Activated CD8-positive, alpha-beta memory T cell treated with anti-CD3 and anti-CD28 coated beads, Interleukin-2, amount 50 U/mL, for 4 hours (primary cell): ENCODE measurements at places on chromosomes 7 and 10.
A peak's percentile ranks its signal among the peaks of the same experiment; 100 is the strongest.

GRCh38 chr10:26696786-26697162 is 727 bp upstream of the PDSS1 start:
- no peak for DNase-seq

GRCh38 chr10:93410697-93411348 is 71.3 kb downstream of the MYOF start:
- DNase-seq, result no peak

DNA sequence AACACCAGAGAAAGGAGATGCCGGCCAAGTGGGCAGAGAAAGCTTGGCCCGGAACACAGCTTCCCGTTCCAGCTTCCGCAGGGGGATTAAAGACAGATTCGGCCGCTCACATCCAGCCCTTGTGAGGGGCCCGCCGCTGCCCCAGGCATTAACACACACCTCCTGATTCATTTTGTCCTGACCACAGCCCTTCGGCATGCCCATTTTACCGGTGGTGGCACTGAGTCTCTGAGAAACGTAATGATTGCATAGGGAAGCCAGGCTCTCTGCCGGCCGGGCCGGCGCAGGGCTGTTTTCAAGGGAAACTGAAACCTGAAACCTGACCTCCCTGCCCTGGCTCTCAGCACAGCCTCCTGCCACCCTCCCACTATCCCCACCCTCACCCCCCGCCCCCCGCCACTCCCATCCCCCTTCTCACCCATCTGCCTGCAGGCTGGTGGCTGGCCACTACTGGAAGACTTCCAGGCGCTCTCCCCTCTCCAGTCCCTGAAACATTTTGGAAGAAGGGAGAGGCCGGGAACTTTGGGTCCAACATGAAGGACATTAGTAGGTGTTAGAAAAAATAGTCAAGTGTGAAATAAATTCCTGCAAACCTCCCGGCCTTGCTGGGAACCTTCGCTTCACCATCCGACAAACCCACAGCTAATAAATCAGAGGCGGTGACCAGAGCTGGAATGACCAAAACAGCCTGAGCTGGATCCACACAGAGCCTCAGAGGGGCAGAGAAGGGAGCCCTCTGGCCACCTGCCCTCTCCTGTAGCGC is 83.5 kb upstream of the CUX1 start:
- DNase-seq, result no peak

DNA sequence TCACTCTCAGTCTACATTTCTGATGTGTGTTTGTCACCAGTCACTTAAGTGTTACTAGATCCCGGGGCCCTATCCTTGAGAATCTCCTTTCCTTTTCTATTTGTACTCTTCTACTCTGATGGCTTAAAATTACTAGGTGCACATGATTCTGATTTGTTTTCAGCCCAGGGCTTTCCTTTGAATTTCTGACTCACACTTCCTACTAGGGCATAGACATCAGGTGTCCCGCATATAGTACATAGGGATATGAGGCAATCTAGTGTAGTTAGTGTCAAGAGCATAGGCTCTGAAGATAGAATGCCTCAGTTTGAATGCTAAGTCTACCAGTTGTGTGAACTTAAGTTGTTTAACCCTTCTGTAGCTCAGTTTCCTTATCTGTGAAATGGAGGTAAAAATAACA is 49.4 kb upstream of the LRRN3 start:
- no peak for DNase-seq

- no peak for DNase-seq
Measured at GRCh38 chr7:51314726-51315125, 1.9 kb downstream of the COBL start.

DNA sequence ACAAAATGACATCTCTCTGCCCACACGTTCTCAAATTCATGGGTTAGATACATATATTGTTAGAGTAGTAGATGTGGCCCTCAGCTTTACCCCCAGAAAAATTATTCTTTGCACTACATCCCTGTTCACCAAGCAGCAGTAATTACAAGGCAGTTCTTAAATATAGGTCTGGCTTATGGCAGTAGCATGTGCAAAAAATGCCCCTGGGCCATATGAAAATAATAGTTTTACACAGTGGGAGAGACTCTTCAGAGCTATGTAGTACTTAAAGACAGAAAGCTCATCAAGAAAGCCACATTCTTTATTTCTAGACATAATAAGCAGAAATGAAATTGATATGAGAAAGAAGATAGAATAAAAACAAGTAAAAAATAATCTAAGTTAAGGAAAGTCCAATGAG is 196.3 kb upstream of the FOXP2 start:
- DNase-seq, result no peak

GRCh38 chr7:86949052-86949778 is 110.2 kb downstream of the ELAPOR2 start:
- no peak for DNase-seq

DNA sequence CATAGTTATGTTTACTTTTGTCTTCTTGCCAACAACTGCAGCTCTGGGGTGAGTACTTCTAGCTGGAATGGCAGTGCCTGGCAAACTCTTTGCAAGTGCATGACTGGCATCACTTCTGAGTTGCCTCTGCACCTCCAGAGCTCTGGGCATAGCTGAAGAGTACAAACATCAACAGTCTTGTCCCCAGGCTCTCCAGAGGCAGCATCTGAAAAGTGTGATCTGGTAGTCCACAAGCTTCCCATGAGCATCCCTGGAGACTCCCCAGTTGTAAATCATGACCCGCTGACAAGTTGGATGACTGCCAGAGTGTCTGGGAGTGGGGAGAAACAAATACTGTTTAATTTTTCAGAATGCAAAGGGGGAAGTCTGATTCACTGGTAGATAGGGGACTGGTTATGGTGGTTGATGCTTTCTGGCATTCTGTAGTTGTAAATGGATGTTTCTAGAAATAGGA is 138.9 kb upstream of the CDK13 start:
- DNase-seq, result no peak

GRCh38 chr7:101900103-101900502 is 82.7 kb downstream of the CUX1 start:
- no peak for DNase-seq

- DNase-seq, result no peak
Measured at GRCh38 chr10:8057636-8058273, 3.3 kb downstream of the GATA3 start.

GRCh38 chr7:55516409-55516808 is 55.9 kb downstream of the VOPP1 start:
- DNase-seq, result no peak

DNA sequence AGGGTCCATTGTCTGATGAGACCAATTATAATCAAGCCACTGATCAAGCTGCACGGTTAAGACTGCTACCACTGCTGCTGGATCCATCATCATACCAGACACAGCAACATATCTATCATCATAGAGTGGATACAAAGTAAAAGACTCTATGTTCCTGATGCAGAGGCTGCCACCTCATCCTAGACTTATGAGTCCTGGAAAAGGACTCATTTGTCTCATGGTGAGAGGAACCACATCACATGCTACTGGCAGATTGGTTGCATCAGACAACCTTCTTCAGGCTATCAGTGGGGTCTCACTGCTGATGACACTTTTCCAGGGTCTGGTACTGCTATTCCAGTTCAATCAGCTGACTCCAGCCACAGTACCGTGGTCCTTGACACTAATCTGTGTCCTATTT is 79.0 kb downstream of the ABI1 start:
- no peak for DNase-seq

DNA sequence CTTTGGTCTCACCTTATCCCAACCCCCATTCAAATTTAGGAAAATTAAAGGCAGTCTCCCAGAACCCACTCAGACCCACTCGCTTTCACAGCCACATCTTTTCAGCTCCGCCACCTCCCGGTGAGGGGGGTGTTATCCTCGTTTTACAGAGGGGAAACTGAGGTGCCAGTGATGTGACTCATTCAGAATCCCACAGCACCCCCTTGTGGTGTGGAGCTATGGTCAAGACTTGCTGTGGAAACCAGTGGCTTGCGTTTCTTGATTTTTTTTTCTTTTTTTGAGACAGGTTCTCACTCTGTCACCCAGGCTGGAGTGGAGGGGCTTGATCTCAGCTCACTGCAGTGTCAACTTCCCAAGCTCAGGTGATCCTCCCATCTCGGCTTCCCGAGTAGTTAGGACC is 27.6 kb downstream of the SLC35G1 start:
- DNase-seq, result peak; percentile 16

- DNase-seq, result no peak
Measured at GRCh38 chr7:114293289-114294012, 121.2 kb upstream of the FOXP2 start.

DNA sequence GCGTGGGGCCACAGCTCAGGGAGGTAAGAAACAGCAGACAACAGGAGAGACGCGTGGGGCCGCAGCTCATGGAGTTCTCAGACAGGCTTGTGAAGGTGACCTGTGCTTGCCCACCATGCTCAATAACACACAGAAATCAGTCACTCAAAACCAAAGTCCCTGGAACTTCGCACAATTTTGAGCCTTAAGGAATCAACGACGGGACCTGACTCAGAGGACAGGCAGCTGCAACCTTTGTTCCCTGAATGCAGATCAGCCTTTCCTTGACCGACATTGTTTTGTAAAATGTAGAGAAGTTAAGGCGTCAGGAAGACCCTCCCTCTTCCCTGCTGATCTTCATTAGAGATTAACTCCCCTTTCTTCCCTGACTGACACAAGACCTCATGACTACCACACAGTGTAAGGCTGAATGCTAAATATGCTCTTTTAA is 8.5 kb upstream of the KNDC1 start:
- no peak for DNase-seq

GRCh38 chr7:74372511-74373111 is 81.1 kb upstream of the GTF2IRD1 start:
- no peak for DNase-seq

DNA sequence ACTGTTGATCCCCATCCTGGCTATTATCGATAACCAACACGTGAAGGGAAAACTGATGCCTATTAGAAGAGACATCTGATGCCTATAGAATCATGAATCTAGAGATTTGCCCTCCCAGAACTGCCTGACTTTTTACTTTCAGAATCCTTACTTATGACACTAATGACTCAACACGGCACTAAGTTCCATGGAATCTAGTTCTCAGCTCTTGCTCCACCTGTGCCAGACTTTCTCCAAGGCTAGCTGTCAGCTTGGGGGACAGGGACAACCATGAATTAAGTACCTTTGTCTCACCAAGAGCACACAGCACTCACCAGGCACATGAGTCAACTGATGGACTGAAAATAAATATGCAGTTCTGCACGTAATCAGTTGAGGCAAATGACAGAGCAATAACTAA is 184.2 kb downstream of the FRMD4A start:
- no peak for DNase-seq

DNA sequence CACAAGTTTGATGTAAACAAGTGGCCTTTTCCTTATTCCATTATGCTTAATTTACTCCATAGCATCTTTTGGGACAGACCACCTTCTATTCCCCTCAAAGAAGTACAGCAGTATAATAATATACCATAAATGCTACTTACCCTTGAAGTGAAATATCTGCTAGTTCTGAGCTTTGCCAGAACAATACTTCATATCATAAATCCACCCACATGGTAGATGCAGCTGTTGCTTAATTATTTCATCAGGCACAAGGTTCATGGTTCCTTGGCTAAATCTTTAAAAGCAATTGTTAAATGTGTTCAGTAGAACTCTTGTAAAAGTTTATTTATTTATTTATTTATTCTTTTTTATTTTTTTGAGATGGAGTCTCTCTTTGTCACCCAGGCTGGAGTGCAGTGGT is 32.9 kb downstream of the CSTF2T start:
- DNase-seq, result no peak

GRCh38 chr7:148334959-148335577 is 255.5 kb upstream of the C7orf33 start:
- DNase-seq, result no peak

GRCh38 chr10:114172216-114172615 is 1.8 kb downstream of the CCDC186 start:
- DNase-seq, result no peak

DNA sequence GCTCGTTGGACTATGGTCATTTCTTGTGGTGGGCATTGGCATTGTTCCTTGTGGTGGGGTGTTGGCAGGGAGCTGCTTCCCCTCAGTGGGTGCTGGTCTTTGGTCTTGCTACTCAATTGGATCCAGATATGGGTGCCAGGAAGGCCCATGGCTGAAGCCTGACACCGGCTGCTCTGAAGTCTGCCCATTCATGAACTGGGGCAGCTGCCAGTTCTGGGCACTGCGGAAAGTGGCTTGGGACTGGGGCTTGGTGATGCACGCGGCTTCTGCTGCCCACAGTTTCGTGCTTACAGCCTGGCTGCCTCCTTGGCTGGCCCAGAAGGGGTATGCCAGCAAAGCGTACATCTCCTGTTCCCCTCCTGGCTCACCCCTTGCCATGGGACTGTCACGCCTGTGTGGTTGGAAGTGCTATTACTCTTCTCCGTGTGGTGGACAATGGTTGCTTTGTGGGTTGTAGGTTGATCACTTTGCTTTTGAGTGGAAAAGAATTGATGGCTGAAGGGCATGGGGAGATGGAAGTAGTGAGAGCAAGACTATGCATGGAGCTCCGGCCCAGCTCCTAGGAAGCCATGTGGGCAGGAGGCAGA is 54.7 kb downstream of the ADAMTS14 start:
- no peak for DNase-seq

- DNase-seq, result no peak
Measured at GRCh38 chr7:99504281-99504602, 220 bp upstream of the ZKSCAN5 start.

DNA sequence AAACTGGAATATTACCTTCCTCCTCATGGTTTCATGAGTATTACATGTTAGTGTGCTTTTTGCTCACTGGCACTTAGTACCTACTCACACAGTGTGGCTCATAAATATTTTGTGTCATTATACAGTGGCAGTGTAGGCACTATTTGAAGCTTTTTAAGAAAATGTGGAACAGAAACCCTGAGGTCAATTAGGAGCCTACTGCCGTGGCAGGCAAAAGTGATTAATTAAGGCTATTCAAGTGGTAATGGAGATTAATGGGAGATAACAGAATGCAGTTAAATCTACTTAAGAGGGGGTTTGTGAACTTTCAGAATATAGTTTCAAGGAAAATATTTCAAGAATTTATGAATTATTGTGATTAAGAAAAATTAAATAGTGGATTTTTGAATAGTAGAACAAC is 277.6 kb downstream of the HGF start:
- DNase-seq, result no peak

DNA sequence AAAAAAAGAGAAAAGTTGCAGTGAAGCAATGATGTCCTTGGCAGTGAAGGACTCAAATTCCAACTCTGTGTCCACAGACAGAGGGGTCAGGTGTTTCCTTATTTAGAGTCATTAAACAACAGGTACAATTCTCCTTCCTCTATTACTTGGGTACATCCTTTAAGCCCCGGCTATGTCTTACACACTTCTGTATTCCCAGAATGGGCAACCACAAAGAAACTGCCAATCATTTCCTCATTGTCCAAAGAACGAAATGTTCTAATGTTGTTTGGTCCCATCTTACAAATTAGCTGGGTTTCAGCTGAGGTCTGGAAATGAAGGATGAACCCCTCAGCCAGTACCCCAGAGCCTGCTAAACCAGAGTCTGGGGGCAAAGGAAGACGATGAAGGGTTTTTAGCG is 59.5 kb downstream of the GRB10 start:
- no peak for DNase-seq

- no peak for DNase-seq
Measured at GRCh38 chr10:45050551-45051235, 50.0 kb downstream of the ZNF22 start.
